ENCODE measurements at places on chromosomes 2 and 18. TPM values are rescaled to one million over a fixed set of nuclear protein-coding genes. Genes with fewer than 3 reads are reported as not detected.

DNA sequence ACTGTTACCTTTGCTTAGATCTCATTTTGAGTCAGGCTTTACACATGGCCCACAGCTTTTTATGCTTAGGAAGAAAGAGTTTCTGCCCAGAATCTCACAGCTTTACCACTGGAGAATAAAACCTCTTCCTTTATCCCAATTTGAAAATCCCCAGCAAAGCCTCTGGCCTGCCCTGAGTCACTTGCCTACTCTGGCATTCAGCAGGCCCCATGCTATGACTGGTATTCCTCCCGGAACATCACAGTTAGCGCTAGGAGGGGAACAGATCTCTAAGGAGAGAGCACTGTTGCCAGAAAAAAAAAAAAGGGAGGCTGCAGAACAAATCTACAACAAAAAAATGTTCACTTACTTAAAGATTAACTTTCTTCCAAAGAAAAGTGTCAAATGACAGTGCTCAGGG is 152.9 kb upstream of the DNMT3A start:
- no peak for DNase-seq

LBX2 gene
- 3.9 TPM for polyA plus RNA-seq

DNA sequence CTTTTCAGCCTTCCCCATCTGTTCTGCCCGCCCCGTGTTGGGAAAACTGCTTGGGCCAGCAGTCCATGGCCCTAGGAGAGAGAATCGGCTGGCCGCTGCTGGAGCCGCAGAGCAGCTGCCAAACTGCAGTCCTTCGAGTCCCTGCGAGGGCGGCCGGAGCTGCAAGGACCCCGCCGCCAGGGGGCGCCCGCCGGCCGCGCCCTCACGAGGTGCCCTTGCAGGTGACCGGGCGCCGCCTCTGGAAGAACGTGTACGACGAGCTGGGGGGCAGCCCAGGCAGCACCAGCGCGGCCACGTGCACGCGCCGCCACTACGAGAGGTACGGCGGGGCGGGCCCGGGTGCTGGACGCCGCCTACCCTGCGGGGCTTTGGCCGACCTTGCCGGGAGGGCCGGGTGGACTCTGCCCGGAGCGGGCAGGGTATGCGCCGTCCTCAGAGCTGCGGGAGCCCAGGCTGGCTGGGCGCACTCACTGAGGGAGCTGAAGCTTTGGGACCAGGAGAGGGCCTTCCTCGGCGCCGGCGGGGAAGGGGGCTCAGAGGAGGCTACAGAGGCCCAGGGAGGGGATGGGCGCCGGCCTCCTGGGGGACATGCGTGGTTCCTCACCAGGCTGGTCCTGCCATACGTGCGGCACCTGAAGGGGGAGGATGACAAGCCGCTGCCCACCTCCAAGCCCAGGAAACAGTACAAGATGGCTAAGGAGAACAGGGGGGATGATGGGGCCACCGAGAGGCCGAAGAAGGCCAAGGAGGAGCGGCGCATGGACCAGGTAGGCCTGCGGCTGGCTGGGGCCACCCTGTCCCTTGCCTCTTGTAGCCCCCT is 13.6 kb downstream of the ARID5A start:
- no peak for DNase-seq

- no peak for DNase-seq
Observed at GRCh38 chr2:59390581-59390980, 1149.5 kb upstream of the FANCL start.

DNA sequence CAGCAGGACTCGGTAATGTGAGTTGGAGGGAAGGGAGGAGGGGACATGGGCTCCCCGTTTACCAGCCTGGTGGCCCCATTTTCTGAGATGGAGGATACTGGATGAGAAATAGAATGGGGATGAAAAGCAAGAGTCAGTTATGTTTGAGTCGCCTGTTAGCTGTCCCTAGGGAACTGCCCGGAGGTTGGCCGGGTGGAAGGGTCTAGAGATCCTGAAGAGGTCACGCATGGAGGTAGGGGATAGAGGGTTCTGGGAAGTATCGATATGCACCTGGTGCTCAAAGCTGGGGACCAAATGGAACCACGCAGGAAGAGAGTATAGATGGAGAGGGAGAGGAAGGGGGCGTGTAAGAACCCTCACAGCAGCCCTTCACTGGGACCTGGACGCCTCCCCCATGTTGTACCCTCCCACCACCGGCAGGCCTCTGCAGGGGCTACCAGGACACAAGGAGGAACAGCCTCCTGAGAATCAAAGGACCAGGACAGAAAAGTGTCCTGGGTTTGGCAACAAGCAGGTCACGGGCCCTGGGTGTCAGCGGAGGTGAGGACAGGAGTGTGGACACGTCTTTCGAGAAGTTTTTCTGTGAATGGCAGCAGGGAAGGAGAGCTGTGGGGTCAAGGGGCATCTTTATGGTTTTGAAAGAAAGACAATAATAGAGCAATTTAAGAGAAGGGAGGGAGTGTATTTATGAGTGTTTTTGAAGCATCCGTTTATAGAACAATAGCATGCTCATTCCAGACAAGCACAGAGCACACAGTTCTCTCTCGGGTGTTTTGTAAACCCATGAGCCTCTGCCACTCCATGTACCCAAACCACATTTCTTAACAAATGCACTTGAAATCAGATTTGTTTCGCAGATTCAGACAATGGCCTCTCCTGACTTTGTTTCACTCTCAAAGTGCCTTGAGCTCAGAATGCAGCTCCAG is 132.2 kb downstream of the SMAD7 start:
- no peak for DNase-seq

DNA sequence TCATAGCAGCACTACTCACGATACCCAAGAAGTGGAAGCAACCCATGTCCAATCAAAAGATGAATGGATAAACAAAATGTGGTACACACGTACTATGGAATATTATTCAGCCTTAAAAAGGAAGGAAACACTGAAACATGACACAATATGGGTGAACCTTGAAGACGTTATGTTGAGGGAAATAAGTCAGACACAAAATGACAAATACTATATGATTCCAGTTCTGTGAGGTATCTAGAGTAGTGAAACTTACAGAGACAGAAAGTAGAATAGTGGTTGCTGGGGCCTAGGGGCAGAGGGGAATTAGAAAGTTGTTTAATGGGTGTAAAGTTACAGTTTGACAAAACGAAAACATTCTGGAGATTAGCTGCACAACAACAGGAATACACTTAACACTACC is 24.7 kb downstream of the TLK1 start:
- DNase-seq, result no peak

GRCh38 chr2:116073731-116074130 is 1631.3 kb downstream of the DPP10 start:
- no peak for DNase-seq

DNA sequence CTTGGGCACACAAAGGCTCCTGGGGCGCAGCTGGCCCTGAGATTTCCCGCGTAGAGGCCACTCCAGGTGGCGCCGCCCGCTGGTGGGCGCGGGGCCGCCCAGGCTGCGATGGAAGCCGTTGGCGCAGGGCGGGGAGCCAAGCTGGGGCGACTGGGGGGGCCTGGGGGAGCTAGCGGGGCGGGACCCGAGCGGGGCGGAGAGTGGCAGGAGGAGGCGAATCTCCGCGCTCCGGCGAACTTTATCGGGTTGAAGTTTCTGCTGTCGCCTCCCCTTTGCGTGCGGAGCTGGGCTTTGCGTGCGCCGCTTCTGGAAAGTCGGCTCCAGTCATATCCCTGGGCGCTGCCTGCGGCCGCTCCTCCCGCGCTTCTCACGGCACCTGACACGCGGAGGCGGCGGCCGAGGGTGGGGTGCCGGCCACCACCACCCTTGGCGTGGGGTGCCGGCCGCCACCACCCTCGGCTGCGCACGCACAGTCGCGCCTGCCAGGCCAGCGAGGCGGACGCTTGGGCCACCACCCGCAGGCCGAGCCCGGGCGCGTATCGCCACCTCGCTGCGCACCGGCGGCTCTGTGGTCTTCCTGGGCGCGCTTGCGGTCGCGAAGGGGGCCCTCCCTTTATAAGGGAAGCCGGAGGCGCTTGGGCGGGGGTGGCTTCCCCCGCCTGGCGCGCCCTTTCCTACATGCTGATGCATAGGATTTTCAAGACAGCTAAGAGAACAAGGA is 919 bp upstream of the CYP1B1 start:
- DNase-seq, result no peak

GRCh38 chr18:2914881-2915240 is 68.1 kb downstream of the EMILIN2 start:
- no peak for DNase-seq

G6PC2 gene
- not detected for polyA plus RNA-seq

GRCh38 chr2:18387441-18388206 is 172.8 kb downstream of the RDH14 start:
- peak; percentile 80 for DNase-seq

DNA sequence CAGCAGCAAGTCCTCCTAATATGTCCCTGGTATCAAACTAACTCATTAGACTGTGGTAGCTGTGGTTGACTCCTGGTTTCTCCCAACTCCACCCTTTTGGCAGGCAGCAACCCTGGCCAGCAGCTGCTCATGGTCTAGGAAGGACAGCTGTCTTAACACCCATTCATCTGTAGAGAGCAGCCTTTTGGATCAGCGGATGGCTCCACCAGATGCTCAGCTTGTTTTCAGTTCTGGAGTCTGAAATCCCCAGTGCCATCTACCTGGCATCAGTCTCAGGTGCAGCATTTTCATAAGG is 100.5 kb downstream of the SPOPL start:
- no peak for DNase-seq

BCL11A gene
- 14.4 TPM for polyA plus RNA-seq

DNA sequence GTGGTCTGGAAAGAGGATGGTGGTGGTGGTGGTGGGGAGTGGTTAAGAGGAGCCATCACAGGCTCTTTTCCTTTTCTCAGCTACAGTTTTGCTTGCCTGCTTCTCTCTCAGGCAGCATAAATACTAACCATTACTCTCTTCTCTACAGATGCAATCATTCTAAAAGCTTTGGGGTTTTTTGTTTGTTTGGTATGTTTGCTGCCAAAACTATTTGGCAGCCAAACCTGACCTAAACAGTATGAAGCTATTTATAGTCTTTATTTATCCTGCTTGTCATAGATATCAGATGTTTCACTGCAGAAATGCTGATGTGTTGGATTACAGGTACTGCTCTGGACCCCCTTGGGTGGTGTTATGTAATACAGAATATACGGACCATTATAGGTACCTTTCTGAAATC is 15.3 kb downstream of the SIX3 start:
- DNase-seq, result no peak

DNA sequence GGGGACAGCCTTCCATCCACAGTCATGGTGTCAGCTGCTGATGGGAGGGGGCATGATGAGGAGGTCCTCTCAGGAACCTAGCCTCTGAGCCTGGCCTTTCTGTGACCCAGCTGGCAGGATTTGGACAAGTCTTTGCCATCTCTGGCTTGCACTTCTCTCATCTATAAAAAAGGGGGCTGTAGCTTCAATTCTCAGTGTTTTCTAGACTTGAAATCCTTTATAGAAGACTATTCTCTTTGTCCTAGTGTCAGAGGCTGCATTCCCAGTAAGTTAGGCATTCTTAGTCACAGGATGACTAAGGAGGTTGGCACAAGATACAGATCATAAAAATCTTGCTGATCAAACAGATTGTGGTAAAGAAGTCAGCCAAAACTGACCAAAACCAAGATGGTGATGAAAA is 958.5 kb downstream of the CNTNAP5 start:
- DNase-seq, result no peak

DNA sequence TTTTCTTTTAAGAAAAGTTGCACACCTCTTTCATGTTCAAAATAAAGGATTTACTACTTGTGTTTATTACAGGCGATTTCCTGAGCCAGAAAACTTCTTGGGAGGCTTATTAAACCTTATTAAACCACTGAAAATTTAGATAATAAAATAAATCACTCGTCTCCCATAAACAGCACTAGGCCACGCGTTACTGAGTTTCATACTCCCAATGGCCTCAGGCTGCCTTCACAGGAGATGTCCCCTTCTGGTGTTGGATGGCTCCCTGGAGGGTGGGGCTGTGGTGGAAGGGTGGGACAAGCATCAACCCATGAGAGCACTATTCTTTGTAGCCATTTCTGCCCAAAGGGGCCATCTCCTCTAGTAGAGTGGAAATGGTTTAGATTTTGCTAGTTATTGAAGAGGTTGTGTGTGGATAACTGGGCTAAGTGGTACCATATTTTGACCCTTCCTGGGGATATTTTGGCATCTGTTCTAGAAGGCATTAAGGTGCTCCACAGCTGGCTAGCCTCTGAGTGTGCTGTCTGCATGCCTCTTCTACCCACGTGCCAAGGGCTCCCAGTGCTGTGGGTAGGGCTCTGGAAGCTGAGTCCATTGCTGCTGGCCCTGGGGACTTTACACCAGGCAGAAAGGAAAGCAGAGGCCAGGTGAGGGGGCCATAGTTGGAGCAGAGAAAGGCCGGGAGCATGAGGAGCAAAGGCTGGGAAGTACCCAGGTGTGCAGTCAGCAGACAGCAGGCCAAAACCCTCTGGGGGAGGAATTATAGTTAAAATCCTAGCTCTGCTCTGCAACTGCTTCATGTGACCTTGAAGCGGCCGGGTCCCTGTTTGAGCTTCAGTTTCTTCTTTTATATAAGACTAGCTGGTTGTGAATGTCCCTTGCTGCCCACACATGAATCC is 121.7 kb upstream of the SMAD2 start:
- DNase-seq, result no peak

GRCh38 chr2:120472031-120472430 is 126.1 kb downstream of the INHBB start:
- DNase-seq, result no peak

GRCh38 chr2:144480285-144480684 is 39.6 kb downstream of the ZEB2 start:
- DNase-seq, result no peak

DNA sequence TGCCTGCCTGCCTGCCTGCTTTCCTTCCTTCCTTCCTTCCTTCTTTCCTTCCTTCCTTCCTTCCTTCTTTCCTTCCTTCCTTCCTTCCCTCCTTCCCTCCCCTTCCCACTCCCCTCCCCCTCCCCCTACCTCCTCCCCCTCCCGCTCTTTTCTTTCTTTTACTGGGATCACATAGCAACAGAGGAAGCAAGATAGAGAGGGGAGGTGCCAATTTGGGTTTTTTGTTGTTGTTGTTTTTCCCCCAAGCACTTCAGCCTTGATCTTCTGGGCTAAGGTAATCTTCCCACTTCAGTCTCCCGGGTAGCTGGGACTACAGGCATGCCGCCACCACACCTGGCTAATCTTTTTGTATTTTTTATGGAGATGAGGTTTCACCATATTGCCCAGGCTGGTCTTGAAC is 20.0 kb downstream of the PPM1B start:
- no peak for DNase-seq

- no peak for DNase-seq
Observed at GRCh38 chr2:70901227-70902066, 34.3 kb upstream of the ATP6V1B1 start.

CD8A gene
- 0.37 TPM for polyA plus RNA-seq

DNA sequence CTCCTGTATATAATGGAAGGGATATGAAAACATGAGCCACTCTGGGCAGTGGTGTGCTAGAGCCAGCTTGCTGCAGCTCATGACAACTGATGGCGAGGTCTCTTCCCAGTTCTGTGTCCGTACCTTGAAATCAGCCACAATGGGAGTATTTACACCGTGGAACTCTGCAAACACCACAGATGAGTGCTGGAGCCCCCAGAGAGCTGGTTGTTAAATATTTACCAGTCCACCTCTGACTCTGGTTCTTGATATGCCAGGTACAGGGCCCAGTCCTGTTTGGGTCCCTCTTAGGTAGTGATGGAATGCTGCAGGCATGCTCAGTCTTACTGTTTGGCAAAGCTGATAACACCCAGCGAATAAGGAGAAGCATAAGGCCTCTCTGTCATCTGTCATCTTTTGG is 116.1 kb upstream of the GLI2 start:
- no peak for DNase-seq

MAB21L4 gene
- 11.1 TPM for polyA plus RNA-seq

Measured in renal pelvis (tissue), 12 donors.